ENCODE measurements at places on chromosomes 2 and 18.

GRCh38 chr2:73964223-73964622 is 20.5 kb upstream of the TET3 start:
- DNase-seq, result no peak

GRCh38 chr18:9333441-9334328 is 888 bp upstream of the TWSG1 start:
- DNase-seq, result no peak

DNA sequence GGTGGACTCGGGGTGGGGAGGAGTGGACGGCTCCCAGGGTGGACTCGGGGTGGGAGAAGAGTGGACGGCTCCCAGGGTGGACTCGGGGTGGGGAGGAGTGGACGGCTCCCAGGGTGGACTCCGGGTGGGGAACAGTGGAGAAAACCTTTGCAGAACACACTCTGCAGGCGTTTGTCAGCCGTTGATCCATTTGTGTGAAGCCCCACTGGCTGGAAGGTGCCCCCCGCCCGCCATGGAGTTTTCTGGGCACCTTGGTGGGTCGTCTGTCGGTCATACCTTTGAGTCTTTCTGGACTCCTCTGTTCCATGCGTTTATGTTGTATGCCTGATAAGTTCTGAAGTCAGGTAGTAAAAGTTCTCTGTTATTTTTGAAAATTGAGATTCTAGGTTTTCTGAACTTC is 12.5 kb downstream of the CTDP1 start:
- no peak for DNase-seq

DNA sequence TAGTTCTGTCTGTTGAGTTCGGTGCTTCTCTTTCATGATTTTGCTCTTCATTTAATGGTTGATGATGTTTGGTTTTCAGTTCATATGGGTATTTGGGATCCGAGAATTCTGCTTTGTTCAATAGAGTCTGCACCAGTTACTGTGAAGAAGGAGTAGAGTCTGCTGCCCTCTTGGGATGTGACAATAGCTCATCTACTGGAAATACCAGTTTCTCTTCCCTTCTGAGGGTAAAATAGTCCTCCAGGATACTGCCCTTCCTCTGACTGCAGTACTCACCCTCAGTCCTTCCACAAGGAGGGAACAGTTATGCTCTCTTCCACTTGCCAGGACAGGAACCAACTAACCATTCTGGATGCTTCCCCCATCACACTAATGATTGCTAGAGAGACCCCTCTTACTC is 12.5 kb upstream of the TNFAIP6 start:
- peak; percentile 52 for DNase-seq

DNA sequence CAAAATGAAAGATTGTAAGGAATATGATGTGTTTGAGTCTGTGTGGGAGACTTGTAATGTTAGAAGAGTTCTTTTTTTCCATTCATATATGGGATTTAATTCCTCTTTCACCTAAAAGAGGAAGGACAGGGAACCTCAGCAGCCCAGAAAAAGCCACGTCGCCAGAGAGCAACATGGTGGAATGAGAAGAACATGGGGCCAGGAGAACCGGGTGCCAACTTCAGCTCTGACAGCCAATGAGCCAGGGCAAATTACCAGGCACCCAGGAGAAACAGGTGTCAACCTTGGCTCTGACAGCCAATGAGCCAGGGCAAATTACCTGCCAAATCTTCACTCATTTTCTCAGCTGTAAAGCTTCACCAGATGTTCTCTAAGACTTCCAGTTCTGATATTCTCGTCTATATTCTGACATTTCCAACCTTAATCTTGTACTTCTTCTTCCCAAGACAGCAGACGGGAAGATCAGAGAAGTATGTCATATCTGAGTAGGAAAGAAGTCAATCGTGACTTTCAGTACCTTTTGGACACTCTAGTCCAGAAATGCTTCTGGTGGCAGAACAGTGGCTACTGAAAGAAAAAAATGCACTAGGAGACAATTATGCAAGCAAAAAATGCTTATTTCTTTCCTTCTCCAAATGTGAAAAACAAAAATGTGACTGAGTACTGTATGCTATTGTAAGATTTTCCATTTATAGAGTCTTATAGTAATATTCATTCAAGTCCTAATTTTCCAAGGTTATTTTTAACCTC is 79.2 kb upstream of the COL5A2 start:
- DNase-seq, result no peak

GRCh38 chr2:8123464-8123863 is 558.4 kb upstream of the ID2 start:
- DNase-seq, result no peak

DNA sequence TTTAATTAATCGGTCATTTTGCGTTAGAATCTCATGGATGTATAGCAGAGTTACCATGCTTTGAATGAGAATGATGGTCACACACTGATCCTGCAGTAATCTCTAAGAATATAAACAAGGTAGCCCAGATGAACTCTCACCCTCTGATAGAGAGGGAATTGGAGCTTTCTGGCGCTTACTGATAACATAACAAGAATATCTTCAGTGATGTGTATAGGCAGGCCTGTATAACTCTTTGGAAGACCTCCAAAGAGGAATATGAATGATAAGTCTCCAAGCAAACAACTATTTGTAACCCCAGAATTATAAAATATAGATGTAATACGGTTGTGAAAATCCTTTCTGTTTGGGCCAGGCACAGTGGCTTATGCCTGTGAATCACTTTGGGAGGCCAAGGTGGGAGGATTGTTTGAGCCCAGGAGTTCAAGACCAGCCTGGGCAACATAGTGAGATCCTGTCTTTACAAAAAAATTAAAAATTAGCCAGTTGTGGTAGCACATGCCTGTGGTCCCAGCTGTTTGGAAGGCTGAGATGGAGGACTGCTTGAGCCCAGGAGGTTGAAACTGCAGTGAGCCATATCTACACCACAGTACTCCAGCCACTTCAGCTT is 52.5 kb upstream of the LTBP1 start:
- no peak for DNase-seq

- DNase-seq, result peak; percentile 95
These were observed 24.7 kb upstream of the AGAP1 start for GRCh38 chr2:235468978-235469655.

GRCh38 chr18:57780318-57780705 is 22.8 kb downstream of the ATP8B1 start:
- no peak for DNase-seq
